Activated naive CD4-positive, alpha-beta T cell (primary cell): ENCODE measurements at places on chromosomes 1 and 21.

DNA sequence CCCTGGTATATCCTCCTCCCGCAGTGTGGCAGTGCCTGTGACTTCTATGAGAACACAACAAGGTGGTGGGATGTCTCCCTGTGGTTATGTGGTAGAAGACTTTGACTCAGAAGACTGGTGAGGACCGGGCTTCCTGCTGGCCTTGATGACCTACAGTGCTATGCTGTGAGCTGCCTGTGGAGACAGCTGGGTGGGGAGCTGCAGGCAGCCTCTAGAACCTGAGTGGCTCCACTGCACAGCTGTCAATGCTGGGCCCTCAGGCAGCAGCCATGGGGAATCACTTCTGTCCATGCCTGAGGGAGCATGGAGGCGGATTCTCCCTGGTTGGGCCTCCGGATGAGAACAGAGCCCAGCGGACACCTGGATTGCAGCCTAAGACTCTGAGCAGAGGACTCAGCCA lies 14.9 kb downstream of the SLC1A7 start:
- DNase-seq = no peak

DNA sequence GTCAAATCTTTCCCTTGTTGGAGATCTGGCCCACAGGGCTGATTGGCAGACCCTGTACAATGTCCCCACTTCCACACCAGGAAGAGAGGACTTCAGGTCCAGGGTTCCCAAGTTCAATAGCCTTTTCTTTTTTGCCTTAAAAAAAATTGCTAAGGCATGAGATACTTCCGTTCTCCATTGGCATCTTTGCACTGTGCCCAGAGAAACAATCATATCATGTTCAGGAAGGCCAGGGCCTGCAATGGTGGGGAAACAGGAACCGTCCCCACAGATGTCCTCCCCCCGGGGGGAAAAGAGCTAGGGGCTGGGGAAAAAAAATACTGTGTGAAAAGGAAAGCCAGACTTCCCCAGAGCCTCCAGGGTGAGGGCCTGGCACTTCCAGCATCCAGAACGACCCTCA lies 24.6 kb upstream of the GJA8 start:
- no peak for DNase-seq

GRCh38 chr1:27559466-27560030 lies 44.4 kb downstream of the AHDC1 start:
- no peak for DNase-seq

- no peak for DNase-seq
These were observed 36.0 kb upstream of the TTC4 start for GRCh38 chr1:54679706-54680105.

DNA sequence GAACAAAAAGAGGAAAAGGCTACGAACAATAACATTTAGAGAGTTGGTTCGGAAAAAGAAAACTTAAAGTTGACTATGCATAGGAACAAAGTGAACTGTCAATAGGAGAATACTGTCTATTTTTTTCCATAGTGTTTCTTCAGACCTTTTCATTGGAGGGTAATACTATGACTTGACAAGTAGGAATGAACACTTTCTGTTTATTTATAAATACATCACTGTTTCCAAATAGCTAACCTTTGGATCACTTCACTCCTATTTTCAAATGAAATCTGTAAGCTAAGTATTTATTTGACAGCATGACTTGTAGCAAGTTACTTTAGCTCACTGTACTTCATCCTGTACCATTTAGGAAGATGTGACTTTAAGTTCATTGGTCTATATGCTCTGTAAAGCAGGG lies 221.3 kb downstream of the COL24A1 start:
- no peak for DNase-seq

DNA sequence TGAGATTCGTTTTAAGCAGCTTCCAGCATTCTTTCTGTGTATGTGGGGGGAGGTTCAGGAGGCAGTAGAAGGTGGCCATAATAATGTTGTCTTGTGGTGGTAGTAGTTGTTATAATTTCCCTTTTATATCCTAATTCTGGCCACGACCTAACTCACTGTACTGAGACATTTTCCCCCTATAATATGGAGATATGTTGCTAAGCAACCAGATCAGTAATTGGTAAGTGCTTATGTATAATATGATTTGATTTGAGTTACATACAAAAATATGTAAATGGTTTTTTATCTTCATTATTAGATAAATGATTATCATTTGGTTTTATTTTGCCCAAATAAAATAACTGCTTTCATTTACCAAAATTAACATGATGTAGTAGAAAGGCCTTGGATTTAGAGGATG lies 376.2 kb downstream of the KIF26B start:
- DNase-seq = no peak

DNA sequence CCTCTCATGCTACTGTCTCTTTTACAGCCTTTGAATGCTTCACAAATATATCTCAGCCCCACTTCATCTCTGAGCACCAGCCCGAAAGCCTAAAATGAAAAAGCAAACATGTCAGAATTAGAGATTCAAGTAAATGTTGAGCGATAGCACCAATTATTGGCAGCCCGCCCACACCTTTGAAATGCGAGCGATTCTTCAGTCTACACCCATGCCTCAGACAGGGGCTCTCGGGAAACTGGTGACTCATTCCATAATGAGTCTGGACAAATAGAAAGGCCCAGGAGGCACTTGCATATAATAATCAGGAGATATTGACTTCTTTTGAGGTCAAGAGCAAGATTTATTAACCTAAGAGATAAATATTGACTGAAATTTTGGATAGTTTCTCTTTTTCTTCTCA lies 487.3 kb upstream of the PTBP2 start:
- no peak for DNase-seq

DNA sequence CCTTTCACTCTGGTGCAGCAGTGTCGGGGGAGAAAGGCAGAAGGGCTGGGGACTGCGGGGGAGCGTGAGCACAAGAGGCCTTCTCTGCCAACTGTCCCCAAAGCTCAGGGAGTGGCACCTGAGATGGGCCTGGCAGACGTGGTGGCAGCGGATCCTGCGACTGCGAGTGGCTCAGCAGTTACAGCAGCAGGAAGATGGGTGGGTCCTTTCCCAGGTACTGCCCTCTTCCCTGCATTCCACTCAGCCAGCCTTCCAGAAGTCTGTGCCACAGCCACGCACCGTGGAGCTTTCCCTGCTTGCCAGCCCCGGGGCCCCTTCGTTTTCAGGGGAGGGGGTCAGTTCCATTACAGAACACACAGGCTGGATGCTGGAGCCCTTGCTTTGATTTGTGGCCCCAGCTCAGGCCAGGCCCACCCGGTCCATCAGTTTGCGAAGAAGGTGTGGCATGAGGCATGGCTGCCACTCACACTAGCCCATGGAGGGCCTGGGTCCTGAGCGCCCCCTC lies 17.2 kb downstream of the MTHFR start:
- DNase-seq = no peak

GRCh38 chr1:236173174-236173767 lies 30.9 kb downstream of the GPR137B start:
- DNase-seq = no peak

GRCh38 chr1:28441674-28442073 lies 64.2 kb upstream of the RCC1 start:
- no peak for DNase-seq

- DNase-seq = no peak
These were observed at the start of gene RGS8 for GRCh38 chr1:182684116-182684828. TSS of gene RGS8 (minus strand) at chr1:182684587. CDS start at chr1:182669649, 14,938 bp downstream.

GRCh38 chr21:33458861-33459260 lies 20.9 kb downstream of the TMEM50B start:
- no peak for DNase-seq

- no peak for DNase-seq
These were observed 41.2 kb downstream of the RSPH1 start for GRCh38 chr21:42454786-42455185.

- DNase-seq = no peak
These were observed 52.0 kb upstream of the KCNK1 start for GRCh38 chr1:233561708-233562426.

GRCh38 chr1:206663832-206664652 lies 20.7 kb upstream of the MAPKAPK2 start:
- DNase-seq = peak; percentile 56

DNA sequence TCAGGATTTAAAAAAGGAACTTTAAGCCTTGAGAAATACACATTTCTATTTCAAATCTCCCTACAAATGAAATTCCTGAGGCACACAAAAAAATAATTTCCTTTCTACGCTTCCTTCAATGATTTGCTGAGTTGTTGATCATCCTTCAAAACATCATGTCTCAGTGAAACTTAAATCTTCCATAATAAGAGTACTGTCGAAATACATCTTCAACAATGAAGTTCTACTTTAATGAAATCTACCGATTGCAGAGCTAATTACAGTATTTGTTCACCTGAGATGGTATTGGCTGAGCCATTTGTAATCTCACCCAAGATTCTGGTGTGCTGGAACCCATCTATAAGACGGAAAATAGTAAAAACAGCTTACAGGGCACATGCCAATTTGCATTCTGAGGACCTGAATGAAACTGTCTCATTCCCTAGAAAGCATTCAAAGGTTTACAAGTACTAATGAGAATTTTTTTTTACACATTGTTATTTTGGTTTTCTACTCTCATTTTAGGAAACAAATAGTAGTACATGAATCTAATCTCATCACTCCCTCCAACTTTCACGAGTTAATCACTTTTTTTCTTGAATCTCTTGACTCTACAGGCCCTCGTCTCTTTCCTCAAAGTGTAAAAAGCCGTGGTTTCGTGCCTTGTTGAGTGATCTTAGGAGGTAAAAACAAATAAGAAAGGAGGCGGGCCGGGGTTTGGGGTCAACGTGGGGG lies 1.1 kb downstream of the CHML start:
- DNase-seq = no peak

- no peak for DNase-seq
These were observed 44.9 kb downstream of the MAP3K21 start for GRCh38 chr1:233372218-233373120.

- no peak for DNase-seq
These were observed 24.6 kb upstream of the PRSS38 start for GRCh38 chr1:227790868-227791267.

DNA sequence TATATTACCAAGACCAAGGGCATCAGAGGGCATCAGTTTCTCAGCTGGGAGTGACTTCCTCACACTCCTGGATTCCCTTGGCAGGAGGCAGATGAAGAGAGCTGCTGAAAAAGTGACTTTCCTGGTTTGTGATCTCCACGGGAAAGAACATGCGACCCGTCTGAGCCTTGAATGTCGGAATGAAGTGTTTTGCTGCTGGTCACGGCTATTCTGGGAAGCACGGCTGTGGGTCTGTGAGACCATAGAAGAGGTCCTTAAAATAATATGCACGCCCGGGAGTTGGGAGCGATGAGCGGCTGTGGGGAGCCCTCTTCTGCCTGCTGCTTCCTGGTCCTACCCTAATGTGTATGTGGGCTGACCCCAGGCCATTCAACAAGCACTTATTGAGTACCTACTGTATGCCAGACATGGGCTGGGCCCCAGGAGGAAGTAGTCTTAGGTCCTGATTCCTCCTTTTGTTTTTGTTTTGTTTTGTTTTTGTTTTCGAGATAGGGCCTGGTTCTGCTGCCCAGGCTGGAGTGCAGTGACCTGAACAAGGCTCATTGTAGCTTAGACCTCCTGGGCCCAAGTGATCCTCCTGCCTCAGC lies 13.2 kb upstream of the UMODL1 start:
- no peak for DNase-seq

DNA sequence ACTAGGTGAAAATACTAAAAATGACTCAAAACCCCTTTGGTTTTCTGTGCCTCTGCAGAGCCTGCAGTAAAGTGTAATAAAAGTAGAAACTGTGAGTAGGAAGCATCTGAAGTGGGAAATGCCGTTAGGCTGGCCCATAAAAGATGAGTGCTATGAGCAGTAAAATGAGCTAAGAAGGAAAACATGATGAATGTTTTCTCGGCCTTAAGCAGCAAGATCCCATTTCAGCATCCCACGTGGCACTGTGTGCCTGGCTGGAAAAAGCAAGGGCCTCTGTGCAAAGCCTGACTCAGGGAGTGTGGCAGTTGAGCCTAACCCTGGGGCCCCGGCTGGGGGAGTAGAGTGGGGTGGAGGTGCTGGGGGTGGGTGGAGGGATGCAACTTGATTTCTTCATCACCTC lies 109.5 kb downstream of the TBX15 start:
- no peak for DNase-seq

- DNase-seq = no peak
These were observed 24.0 kb downstream of the PGLYRP3 start for GRCh38 chr1:153288634-153289275.

DNA sequence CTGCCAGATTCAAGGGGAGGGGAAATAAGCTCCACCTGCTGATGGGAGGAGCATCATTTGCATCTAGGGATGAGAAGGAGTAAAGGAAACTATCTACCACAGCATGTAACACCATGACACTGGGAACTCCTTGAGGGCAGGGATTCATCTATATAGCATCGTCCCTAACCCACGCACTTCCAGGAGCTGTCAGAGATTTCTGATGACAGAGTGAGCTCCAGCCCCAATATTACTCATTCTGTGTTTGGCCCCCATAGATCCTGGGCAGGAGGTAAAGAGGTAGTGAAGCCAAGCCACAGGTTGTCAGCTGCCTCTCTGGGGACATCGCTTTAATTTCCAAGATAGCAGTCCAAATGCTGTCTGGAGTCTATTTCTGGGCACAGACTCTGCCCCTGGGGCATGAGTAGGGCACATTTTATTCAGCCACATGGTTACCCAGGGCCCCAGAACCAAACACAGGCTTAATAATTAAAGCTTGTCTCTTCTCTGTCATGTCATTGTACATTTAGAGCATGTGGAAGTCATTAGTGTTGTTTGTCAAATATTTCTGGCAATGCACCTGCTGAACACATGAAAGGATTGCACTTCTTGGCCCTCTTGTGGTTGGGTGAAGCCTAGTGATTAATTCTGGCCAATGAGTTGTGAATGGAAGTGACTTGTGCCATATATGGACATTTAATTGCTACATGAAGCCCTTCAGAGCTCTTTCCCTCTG lies 105.9 kb upstream of the POU3F1 start:
- DNase-seq = no peak

DNA sequence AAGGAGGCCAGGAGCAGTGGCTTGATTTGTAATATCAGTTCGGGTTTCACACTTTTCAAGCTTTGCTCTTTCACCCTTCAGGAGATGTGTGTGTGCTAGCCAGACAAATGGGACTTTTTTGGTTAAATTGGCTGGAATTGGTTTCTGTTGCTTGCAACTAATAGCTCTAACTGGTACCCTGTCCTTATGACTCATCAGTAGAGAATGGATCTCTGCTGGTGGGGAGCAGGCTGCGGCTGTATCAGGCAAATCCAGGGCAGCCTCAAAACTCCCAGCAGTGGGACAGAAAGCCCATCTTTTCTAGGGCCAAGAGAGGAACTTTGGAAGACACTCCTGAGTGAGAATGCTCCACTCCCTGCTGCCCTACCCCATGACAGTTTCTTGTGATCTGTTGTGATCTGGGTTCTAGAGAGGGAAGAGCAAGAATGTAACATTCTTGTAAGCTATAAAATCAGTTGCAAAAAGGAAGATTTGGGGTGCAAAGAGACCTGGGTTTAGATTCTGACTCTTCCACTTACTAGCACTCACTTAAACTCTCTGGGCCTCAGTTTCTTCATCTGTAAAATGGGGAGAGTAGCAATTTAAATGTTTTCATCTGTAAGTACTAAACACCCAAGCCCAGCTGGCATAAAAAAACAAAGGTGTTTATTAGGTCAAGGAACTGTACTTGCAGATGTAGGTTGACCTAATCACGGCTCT lies 257.0 kb upstream of the TMEM51 start:
- no peak for DNase-seq

DNA sequence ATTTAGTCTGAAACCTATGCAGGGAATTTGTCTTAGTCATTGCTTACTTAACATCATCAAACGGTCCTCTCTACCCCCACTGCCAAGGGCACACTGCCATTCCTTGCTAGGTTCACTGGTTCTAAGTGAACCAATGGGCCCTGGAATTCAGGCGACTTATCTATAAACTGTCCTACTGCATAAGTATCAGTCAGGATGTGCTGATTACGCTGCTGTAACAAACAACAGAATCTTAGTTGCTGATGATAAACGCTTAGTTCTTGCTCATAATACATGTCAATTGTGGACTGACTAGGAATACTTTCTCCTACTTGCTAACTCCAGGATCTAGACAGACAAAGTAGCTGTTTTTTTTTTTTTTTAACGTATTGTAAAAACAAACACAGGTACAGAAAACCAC lies 136.1 kb downstream of the PRDM2 start:
- no peak for DNase-seq
